ENCODE measurements at places on chromosomes 11 and 22.

- DNase-seq: no peak
Observed at GRCh38 chr11:34938611-34939010, 22.2 kb downstream of the PDHX start.

DNA sequence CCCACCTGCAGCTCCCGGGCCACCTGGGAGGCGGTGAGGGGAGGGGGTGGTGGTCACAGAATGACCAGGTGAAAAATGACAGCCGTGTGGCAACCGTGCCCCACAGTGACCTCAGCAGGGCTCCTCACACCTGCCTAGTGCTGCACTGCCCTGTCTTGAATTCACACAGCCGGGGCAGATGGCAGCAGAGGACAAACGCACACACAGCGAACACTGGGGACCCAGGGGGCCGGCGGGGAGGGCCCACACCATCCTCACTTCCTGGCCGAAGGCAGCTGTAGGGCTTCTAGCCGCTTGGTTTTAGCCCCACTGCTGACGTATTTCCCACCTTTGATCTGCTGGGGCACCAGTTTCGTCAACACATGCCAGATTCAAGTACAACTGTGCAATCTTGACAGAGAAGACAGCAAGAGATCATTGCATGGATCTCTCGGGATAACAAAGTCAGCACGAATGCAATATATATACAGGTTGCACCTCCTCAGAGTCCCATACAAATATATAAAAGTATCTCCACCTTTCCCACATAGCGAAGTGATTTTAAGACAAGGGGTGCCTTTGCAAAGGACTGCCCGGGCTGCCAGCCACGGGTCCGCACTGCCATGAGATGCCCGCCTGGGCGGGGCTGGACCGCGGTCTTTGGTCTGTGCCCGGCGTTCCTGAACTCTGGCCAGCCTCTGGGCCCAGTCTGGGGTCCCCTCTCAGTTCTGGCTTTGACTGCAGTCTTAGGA, 26.9 kb downstream of the TRMU start:
- no peak for DNase-seq

DNA sequence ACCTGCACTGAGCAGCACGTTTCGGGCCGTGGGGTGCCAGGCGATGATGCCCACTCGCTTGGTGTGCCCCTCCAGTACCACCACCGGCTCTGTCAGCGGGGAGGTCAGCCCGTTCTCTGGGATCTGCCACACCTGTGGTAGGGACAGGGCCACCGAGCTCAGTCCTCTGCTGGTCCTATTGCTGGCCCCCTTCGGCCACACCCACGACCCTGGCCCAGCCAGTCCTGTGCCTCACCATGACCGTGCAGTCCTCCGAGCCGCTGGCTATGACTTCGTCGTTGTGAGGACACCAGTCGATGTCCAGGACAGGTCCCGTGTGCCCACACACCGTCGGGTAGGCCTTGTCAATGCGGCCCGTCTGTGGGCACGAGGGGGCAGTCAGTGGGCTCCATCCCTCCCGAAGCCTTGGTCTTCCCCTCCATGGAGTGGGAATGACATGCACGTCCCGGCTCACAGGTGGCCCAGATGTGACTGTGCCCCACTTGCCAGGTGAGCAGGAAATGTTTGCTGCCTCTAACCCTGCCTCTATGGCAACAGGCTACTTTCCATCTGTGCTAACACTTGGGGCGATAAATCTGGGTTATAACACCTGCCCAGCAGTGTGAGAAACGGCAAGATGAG, 1.4 kb downstream of the CORO1B start:
- DNase-seq: no peak

DNA sequence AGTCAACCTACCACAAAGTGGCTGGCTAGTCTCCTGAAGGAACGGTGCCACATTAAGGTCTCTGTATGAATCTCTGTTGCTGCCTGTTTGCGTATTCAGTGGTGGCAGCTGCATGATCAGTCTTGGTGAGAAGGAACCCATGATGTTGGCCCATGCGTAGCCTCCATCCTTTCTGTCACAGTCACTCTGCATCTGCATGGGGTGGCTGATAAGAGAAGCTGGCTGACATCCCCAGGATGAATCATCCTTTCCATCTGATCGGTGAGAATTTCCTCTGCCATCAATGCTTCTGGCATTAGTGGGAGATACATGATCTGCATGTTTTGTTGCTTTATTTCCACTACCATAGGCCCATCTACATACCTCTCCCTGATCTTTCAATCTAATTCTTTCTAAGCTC, 199.0 kb upstream of the NECTIN1 start:
- no peak for DNase-seq

GRCh38 chr11:11521306-11522002, 100.4 kb downstream of the GALNT18 start:
- no peak for DNase-seq

DNA sequence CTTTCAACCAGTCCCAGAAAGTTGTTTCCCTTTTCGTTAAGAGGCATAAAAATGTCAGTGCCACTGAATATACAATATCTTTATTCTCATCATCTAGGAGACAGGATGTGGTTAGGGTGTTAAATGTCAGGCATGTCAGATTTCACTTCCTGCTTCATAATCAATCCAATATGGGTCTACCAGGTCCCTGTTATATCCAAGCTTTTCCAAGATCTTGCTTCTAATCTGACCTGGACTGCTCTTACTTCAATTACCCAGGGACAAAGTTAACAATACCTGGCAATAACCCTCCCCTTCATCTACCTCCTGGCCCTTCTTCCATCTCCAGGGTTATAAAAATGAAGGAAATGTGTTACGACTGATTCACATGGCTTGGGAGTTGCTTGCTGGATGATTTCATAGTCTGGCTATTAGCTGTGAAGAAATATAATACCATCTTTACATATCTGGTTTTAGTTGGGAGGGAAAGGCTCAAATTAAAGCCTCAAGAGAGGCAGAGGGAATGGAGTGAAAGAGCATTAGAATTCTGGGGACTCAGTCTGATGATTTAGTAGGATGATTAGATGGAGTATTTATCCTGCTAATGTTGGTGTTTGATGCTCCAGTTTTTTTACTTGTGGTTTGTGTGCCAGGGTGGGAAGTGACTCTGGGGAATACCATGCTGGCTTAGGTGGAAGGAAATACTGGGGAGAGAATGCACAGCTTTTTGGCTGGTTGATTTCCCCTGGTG, 534.3 kb downstream of the ETS1 start:
- no peak for DNase-seq

- DNase-seq: no peak
Observed at GRCh38 chr11:117884994-117885393, 8.5 kb upstream of the FXYD6 start.
